ENCODE measurements at places on chromosomes 6 and 20.

DNA sequence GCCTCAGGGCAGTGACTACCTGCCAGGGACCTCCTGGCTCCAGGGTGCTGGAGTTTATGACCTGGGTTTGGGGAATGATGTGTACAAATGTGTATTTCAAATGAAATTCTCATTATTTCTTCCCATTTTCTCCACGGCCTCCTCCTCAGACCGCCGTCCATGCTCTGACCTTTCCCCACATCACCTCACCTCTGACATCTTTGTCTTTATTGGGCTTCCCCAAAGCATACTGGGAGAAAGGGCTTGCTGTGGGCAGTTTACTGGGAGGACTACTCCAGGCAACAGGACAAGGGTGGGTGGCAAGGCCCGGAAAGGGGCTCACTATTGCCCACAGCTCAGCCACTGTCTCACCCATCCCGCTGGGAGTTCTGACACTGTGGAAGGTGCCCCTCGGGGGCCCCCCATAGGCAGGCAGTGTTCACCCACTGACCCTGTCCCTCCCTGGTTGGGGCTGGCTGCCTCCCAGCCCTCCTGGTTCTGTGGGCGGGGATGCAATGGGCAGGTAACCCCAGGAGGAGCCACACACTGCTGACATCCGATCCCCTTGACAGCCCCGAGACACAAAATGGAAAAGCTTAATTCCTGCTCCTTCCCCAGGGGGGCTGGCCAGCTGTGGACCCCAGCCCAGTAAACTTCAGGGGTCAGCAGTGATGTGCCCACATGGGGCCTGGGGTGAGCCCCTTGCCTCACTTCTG lies 39.8 kb upstream of the CST7 start:
- DNase-seq, result no peak

GRCh38 chr20:52448513-52449232 lies 257.1 kb upstream of the ZFP64 start:
- DNase-seq, result no peak

- DNase-seq, result no peak
Measured at GRCh38 chr6:3457710-3458602, 1.1 kb upstream of the SLC22A23 start.

- DNase-seq, result no peak
Measured at GRCh38 chr6:136173519-136174507, 76.3 kb downstream of the MTFR2 start.

GRCh38 chr20:62553136-62553837 lies 77.5 kb upstream of the GATA5 start:
- DNase-seq, result no peak

GRCh38 chr6:12328701-12329100 lies 38.5 kb downstream of the EDN1 start:
- DNase-seq, result no peak

GRCh38 chr6:157646012-157646411 lies 177.0 kb upstream of the SNX9 start:
- no peak for DNase-seq

DNA sequence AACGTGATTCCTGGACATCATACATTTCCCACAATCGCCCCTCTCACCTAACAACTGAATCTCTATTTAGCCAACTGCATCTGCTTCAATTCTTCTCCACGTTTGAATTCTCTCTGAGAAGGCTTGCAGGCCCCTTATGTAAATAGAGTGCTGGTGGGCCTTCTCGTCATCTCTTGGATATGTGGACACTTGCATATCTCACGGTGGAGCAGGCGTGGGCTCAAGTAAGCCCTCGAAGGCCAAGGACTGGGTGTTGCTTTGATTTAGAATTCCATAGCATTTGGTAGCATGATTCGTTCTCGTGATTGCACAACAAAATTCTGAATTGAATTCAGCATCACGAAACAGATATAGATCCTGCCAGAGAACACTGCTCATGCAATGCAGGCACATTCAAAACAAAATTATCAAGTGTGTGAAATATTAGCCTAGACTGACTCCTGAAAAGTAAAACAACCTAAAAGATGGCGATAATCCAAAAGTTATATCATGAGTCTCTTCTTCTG lies 613.6 kb downstream of the TFAP2A start:
- no peak for DNase-seq
